Fibroblast of pulmonary artery (primary cell): ENCODE measurements at places on chromosomes 2 and 18.
A peak's percentile ranks its signal among the peaks of the same experiment; 100 is the strongest.

- no peak for DNase-seq
Measured at GRCh38 chr2:222952204-222952603, 91.4 kb downstream of the ACSL3 start.

- DNase-seq = no peak
Measured at GRCh38 chr2:59583173-59583765, 970.2 kb downstream of the BCL11A start.

- no peak for DNase-seq
Measured at GRCh38 chr18:45015788-45016128, 335.1 kb downstream of the SETBP1 start.

DNA sequence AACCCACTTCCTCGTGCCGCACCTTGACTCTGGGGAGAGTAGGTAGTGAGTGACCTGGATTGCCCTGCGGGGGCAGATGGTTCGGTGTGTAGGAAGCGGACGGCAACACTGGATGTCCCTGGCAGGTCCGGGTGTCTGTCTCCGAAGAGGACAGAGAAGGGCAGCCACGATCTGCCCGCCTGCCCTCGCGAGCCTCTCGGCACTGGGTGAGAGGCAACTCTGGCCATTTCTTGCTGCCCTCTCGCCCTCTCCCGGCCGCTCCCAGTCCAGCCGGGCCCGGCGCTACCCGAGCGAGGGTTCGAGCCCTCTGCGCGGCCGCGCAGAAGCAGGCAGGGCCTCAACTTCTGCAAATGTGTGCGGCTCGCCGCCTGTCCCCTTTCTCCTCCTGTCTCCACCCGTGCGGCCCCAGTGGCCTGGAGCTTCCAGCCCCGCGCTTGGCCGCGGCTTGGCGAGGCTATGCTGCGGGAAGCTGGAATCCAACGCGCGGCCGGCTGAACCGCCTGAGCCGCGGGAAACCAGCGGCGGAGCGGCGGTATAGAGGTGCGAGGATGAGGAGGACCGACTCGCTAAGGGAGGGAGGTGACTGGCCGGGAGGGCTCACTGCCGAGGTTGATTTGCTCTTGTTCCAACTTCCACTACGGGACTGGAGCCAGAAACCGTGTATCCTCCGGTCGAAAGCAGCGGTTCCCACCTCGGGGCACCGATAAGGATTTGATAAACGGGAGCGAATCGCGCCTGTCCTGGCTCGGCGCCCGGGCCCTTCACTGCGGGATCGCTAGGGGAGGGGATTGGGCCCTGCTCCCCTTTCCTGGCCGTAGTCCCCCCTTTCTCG, 1.5 kb downstream of the EPAS1 start:
- DNase-seq = peak; percentile 73

- no peak for DNase-seq
Measured at GRCh38 chr18:59498506-59499086, 139.5 kb upstream of the LMAN1 start.

- no peak for DNase-seq
Measured at GRCh38 chr2:7205151-7205830, 288.1 kb downstream of the RNF144A start.

DNA sequence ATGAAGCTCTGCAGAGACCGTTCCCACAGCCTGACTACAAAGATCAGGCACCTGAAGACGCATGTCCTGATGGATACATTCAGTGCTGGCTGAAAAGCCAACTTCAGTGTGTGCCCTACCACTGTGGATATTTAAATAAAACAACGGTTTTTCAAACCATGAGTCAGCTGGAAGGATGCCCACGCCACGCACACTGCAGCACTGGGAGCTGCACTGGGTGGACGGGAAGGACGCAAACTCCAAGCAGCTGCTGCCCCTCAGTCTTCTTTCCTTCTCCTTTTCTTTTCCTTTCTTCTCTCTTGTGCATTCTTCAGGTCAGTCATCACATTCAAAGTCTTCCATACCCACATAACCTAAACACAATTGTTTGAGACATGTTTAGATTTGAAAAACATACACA, 7.9 kb downstream of the TMEM18 start:
- peak; percentile 54 for DNase-seq

GRCh38 chr2:49616800-49617199, 462.5 kb upstream of the FSHR start:
- peak; percentile 46 for DNase-seq

- DNase-seq = no peak
Measured at GRCh38 chr18:70335892-70336726, 47.3 kb downstream of the SOCS6 start.

GRCh38 chr18:2186967-2187366, 384.3 kb downstream of the METTL4 start:
- no peak for DNase-seq

DNA sequence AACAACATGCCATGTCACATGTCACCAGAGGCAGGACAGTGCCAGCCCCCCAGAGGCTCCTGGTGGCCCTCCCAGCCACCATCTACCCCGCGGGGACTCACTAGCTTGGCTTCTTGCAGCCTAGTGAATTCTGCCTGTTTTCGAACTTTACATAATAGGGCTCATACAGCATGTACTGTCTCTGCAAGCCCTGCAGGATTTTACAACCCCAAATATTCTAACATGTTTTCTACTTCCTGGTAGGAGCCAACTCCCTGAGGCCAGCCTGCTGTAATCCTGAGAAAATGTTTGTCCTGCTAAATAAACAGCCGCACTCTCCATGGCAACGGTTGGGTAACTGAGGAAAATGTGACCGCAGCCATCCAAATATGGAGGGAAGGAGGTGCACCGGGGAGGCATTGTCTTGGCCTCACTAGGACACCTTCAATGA, 2.7 kb downstream of the PER2 start:
- peak; percentile 93 for DNase-seq

DNA sequence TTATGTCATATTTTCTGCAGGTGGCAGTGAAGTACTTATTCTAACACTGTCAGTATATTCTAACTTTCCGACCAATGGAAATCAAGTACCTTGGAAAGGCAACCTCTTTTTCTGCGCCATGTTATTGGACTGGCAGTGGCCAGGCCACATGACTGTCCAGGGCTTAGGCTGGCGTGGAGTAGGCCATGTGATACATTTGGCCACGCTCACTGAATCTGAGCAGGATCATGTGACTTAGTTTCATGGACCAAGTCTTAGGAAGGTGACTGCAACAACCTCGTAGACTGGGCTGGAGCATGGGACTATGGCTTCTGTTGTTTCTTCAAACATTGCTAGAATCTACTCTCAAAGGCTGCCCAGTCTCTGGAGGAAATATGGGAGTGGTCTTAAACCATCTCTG, 60.4 kb upstream of the HAAO start:
- DNase-seq = no peak

DNA sequence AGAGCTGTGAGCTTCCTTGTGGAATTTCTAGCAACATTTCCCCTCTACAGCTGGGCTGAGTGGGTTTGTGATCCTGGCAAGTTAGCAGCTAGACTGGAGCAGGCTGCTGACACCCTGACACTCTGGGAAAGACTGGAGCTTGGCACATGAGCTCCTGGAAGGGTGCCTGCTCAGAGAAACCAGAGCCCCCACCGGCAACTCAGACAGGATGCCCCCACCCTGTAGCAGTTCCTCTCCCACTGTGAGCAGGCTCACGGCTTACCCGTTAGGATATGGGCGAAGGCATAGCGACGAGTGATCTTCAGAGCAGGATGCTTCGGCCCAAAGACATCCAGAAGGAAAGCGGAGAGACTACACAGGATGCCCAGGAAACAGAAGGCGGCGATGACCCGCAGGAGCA, 11.2 kb downstream of the TMEM127 start:
- no peak for DNase-seq

GRCh38 chr18:3930126-3931012, 480.4 kb downstream of the TGIF1 start:
- no peak for DNase-seq

- peak; percentile 34 for DNase-seq
Measured at GRCh38 chr2:169900686-169901085, 73.4 kb downstream of the UBR3 start.

- no peak for DNase-seq
Measured at GRCh38 chr2:64708829-64709228, 55.1 kb upstream of the SERTAD2 start.
